ENCODE measurements at places on chromosomes 13 and 19.

GRCh38 chr19:9673912-9674662 lies 813 bp downstream of the ZNF562 start:
- peak; percentile 9 for DNase-seq

DNA sequence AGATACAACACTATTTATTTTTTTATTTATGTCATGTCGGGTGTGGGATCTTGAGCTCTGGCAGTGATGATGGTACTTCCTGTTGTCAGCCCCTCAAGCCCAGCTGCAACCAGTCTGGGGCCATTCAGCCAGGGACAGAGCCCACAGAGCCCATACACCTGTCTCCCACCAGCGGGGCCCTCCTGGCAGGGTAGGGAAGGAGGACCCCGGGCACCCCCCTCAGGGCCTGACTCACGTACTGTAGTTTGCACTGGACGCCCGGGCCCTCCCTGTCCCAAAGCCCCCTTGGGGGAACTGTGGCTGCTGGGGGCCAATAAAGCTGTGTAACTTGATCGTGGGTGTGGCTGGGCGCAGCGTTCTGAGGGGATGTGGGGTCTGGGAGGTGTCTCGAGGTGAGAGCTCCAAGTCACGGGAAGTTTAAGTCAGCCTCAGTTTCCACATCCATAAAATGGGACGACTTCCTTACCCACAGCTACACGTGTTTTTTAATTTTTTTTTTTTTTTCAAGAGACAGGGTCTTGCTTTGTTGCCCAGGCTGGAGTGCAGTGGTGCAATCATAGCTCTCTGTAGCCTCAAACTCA lies 9.5 kb downstream of the ATG4D start:
- no peak for DNase-seq

GRCh38 chr13:20161951-20162300 lies 1.1 kb upstream of the GJA3 start:
- DNase-seq, result no peak

DNA sequence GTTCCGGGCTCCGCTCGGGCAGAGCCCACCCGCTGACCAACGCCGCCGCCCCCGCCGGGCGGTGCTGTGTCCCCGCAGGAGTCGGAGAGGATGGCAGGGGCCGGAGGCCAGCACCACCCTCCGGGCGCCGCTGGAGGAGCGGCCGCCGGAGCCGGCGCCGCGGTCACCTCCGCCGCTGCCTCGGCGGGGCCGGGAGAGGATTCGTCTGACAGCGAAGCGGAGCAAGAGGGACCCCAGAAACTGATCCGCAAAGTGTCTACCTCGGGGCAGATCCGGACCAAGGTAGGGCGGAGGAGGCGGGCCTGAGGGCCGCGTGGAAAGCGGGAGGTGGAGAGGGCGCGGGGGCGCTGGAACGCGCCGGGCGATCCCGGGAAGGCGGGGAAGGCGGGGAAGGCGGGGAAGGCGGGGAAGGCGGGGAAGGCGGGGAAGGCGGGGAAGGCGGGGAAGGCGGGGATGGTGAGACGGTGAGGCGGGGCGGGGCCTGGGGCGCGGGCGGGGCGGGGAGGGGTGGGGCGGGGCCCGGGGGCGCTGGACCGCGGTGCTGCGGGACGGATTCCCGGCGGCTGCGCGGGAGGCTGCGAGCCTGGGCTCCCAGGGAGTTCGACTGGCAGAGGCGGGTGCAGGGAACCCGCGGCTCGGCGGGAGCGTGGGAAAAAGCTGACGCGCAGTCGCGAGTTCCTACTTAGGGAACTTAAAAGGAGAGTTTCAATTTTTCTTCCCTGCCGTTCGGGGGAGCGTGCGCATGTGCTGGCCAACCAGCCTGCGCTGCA lies 421 bp downstream of the DGKH start:
- no peak for DNase-seq

- DNase-seq, result no peak
Measured at GRCh38 chr13:94716016-94716415, 3.7 kb upstream of the SOX21 start.

DNA sequence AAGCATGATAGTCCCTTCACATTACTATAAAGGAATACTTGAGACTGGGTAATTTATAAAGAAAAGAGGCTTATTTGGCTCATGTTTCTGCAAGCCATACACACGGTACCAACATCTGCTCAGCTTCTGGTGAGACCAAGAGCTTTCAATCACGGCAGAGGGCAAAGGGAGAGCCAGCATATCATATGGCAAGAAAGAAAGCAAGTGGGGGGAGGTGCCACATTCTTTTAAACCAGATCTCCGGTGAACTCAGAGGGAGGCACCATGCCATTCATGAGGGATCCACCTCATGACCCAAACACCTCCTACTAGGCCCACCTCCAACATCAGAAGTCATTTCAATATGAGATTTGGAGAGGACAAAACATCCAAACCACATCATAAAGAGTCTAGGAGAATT lies 20.3 kb downstream of the XPO4 start:
- DNase-seq, result no peak

DNA sequence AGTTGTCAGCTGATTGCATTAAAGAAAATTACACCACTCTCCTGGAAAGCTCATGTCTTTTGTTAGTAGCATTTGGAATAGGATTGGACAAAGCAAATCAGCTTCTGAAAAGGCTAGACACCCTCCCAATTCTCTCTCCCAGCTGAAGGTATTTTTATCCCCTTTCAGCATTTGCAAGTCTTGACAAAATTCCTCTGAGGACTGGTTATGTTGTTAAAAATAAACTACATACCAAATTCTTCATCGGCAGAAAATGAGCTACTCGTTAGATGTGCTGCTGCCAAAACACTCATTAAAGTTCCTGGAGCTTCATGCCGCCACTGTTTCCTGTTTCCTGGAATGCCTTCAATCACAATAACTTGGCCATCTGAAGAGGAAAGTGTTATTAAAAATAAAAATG lies 37.1 kb downstream of the UTP14C start:
- no peak for DNase-seq

DNA sequence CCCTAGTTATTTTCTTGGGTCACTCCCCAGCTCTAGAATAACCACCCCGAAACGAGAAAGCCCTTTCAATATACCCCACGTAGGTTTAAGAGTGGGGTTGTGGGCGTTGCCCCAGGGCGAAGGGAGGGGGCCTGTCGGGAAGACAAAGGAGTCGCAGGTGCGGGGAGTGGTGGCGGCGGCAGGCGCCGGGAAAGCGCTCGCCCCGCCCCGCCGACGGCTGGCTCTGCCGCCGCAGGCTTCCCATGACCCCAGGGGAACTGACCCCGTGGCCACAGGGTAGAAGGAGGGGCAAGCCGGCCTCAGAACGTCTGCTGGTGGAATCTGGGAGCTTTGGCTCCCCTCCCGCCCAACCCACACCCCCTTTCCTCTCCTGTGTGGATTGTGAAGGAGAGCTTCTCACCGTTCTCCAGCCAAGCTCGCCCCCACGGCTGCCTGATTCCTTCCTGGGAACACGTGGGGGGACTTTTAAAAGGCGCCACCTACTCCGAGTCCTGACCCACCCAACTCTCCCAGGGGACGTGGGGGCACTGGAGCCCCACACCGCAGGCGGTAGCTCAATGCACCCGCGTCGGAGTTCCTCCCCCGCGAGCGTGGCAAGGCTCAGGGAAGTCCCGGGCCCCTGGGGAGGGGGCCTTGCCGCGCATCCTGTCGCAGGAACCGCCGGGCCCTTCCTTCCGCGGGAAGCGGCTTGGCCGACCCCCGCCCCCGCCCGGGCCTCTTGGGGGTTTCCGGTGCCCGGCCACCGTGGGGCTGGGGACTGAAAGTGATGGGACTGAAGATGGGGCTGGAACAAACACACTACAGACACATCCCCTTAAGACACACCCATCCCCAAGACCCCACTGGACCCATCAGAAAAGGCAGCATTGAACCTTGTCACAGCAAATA lies 5.5 kb downstream of the IER2 start:
- DNase-seq, result peak; percentile 61

DNA sequence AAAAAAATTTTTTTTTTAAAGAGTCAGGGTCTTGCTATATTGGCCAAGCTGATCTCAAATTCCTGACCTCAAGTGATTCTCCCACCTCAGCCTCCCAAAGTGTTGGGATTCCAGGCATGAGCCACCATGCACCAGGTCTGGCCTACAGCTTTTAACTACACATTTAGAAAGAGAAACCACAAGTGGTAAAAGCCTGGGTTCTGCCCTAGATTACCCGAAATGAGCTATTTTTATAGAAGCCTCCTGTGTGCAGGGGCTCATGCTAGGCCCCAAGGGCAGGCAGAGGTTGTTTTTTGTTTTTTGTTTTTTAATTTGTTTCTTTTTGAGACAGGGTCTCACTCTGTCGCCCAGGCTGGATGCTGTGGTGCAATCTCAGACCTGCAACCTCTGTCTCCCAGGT lies 14.0 kb upstream of the MYADM start:
- no peak for DNase-seq

- no peak for DNase-seq
Measured at GRCh38 chr13:97352815-97353214, 81.2 kb upstream of the RAP2A start.

DNA sequence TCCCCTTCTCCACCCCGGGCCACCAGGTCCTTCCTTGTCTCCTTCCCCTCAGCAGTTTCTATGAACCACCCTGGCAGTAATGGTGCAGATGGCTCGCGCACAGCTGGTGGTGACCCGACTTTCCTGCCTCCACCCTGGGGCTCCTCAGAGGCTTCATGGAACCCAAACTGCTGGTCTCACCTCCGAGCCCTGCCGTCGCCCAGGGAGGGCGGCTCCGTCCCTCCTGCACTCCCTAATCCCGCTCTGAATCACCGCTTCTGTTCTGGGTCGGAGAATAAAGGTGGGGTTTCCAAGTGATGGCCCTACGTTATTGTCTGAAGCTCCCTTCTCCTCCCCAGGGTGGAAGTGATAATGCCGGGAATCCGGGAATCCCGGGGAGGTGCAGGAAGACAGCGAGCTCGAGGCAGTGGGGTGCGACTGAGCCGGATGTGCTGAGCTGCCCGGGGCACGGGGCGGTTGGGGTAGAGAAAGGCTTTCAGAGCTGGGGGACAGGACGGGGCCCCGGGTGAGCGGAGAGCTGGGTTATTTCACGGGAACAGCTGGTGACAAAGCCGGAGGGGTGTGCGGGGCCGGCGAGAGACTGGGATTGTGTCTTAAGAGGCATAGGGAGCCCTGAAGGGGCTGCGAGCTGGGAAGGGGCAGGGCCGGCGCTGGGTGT lies 711 bp downstream of the FUT2 start:
- no peak for DNase-seq

- no peak for DNase-seq
Measured at GRCh38 chr19:4447327-4448146, 10.1 kb downstream of the UBXN6 start.

DNA sequence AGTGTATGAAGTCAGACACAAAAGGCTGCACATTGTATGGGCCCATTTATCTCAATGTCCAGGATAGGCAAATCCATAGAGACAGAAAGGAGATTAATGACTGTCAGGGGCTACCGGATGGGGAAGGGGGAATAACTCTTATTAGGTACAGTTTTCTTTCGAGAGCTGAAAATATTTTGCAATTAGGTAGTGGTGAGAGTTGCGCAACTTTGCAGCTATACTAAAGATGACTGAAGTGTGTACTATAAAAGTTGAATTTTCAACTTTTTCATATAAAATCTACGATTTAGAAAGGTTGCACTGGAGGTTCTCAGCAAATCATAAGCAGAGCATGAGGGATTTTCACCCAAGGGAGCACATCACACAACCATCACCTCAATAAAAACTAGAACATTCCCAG lies 16.1 kb upstream of the SLC15A1 start:
- DNase-seq, result no peak

DNA sequence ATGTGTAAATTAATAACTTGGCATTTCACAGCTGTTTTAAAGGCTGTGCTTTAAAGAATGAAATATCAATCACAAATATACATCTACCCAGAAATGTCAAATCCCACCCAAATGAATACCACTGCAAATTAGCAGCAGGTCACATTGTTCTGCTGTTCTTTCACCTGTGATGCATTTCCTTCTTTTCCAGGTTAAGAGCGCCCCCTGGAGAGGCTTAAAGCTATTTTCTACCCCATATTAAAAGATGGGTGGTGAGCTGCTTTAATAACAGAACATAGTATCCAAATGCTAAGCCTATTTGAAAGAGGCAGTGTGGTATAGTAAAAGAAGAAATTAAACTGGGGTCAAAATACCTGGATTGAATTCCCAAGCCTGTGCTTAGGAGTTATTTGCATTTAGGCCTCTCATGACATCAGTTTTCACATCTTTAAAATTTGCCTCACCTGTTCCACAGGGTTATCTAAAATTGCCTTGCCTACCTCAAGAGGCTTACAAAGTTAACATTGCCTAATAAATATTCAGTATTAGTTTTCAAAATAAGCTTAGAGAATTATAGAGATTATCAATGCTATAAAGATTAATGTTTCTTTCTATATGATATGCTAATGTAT lies 396.9 kb upstream of the SLITRK5 start:
- DNase-seq, result no peak

DNA sequence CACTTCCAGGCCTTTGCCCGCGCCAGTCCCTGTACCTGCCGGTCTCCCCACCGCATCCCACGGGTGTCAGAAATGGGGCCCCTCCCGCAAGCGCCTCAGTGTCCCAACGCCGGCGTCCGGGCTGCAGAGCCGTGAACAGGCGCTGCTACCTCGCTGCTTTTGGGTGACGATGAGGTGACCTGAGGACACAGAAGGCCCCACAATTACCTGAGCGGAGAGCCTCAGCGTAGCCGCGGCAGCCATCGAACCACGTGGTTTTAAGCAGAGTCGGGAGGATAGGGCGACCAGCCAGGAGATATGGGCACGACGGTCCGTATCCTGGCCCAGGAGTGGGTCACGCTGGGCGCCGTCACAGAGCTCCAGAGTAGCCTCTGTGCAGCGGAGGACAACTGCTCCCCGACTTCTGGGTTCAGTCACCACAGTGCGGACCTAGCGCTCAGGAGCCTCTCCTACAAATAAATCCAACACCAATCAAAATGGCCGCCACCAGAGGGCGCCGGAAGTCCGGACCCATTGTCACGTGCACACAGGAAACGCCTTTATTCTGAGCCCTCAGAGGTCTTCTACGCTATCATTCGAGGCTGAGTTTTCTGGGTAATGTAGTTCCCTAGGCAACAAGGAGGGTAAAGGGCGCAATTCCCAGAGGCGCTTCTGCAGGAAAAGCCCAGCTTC lies at the start of gene ZNF814:
Gene ZNF814, minus strand, starts transcription at position 478 of the 672 bp plus-strand sequence. Its CDS starts 235 bp downstream, at position 243.
- DNase-seq, result peak; percentile 73

GRCh38 chr19:41416194-41416674 lies 10.9 kb downstream of the B3GNT8 start:
- no peak for DNase-seq

- DNase-seq, result no peak
Measured at GRCh38 chr19:45908956-45909355, 5.6 kb downstream of the NANOS2 start.

DNA sequence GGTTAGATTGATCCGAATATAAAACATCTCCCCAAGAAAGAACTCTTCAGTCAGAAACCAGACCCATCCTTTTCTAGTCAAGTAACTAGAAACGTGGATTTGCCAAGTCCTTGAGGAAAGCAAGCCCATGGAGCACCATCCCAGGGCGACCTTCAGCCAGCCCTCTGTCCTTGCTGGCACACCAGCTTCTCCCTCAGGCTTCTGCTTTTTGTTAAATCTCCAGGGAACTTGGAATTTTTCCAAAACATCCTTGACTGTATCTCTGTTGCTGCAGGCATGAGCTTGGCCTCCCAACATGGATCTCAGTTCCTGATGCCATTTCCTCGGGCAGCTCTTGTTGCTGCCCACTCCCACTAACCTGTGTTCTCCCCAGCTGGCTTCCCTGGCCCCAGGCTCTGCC lies 27.1 kb upstream of the C1QTNF9 start:
- DNase-seq, result no peak

GRCh38 chr19:8085598-8086408 lies 33.2 kb downstream of the CCL25 start:
- no peak for DNase-seq
